ENCODE measurements at places on chromosomes 2 and 18.
A peak's percentile ranks its signal among the peaks of the same experiment; 100 is the strongest.

GRCh38 chr18:22912149-22912548, 21.0 kb upstream of the RBBP8 start:
- H3K27me3 ChIP-seq = no peaks in the 10 kb centered on the region
- H3K4me3 ChIP-seq = no peak overlapping the region
- no peak overlapping the region for H3K27ac ChIP-seq

DNA sequence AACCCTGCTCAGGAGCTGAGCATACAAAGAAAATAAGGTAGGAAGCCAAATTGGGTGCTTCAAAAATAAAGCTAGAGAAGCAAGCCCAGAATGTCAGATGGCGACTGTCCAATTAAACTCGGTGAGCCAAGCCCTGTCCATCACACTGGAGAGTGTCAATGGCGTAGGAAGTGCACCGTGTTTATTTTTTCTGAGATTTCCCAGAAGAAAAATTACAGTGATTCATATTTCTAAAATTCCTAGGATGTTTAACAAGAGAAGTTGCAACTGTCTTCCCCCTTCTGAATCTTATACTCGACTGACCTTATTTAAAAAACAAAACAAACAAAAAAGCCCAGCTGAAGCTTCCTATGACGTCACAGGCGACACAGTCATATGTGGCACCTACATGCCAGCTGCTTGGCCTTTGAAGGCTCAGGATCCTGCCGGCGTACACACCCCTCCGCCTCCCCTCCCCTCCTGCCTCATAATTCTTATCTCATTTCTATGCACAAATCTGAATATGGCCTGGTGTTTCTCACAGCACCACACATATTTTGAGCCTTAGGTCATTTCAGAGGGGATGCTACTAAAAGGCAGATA, 60.8 kb downstream of the MBP start:
- H3K4me1 ChIP-seq = peaks cover 29% of the 10 kb centered on the region
- no peaks in the 10 kb centered on the region for H3K36me3 ChIP-seq
- no peaks in the 10 kb centered on the region for H3K27me3 ChIP-seq
- H3K27ac ChIP-seq = peak overlapping the region; percentile 82
- no peak overlapping the region for H3K4me3 ChIP-seq
- DNase-seq = peak; percentile 80

GRCh38 chr2:210536973-210537650, 19.3 kb upstream of the CPS1 start:
- no peak for DNase-seq
- no peaks in the 10 kb centered on the region for H3K27me3 ChIP-seq
- no peak overlapping the region for H3K4me3 ChIP-seq
- H3K4me1 ChIP-seq = no peaks in the 10 kb centered on the region

- H3K36me3 ChIP-seq = no peaks in the 10 kb centered on the region
- no peaks in the 10 kb centered on the region for H3K4me1 ChIP-seq
- no peak for DNase-seq
- H3K27me3 ChIP-seq = no peaks in the 10 kb centered on the region
- H3K27ac ChIP-seq = no peak overlapping the region
- no peak overlapping the region for H3K4me3 ChIP-seq
These were observed 84.7 kb upstream of the SP3 start for GRCh38 chr2:174049895-174050294.

- H3K27ac ChIP-seq = no peak overlapping the region
- H3K4me1 ChIP-seq = peaks cover 6% of the 10 kb centered on the region
- no peaks in the 10 kb centered on the region for H3K36me3 ChIP-seq
- H3K4me3 ChIP-seq = peak overlapping the region; percentile 67
These were observed 977 bp downstream of the SLC8A1 start for GRCh38 chr2:40450796-40451430.

DNA sequence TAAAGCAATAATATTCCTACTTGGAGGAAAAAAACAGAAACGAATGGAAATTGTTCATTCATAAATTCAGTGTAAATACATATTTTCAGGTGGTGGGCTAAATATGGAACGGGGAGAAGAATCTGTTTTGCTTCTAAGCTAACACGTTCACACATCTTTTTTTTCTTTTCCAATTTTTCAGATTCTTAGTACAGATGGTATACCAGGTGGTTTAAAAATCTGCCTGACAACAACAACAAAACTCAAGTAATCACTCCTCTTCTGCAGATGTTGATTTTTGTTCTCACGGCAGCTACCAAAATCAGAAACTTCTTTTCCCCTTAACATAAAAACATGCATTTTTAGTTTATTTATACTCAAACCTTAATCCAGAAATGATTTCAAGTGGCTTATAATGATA, 164.8 kb upstream of the SYT4 start:
- H3K4me1 ChIP-seq = no peaks in the 10 kb centered on the region
- no peak overlapping the region for H3K4me3 ChIP-seq
- no peaks in the 10 kb centered on the region for H3K36me3 ChIP-seq
- no peaks in the 10 kb centered on the region for H3K27me3 ChIP-seq
- no peak for DNase-seq
- no peak overlapping the region for H3K27ac ChIP-seq

- no peaks in the 10 kb centered on the region for H3K4me1 ChIP-seq
- no peak overlapping the region for H3K27ac ChIP-seq
- no peaks in the 10 kb centered on the region for H3K27me3 ChIP-seq
- H3K36me3 ChIP-seq = no peaks in the 10 kb centered on the region
- H3K4me3 ChIP-seq = no peak overlapping the region
- no peak for DNase-seq
These were observed 76.4 kb upstream of the PARD3B start for GRCh38 chr2:204468746-204469429.

GRCh38 chr2:59041139-59041538, 800.0 kb upstream of the FANCL start:
- no peak for DNase-seq
- H3K27me3 ChIP-seq = no peaks in the 10 kb centered on the region
- H3K27ac ChIP-seq = no peak overlapping the region
- H3K4me1 ChIP-seq = no peaks in the 10 kb centered on the region
- H3K4me3 ChIP-seq = no peak overlapping the region
- no peaks in the 10 kb centered on the region for H3K36me3 ChIP-seq

- peak overlapping the region; percentile 41 for H3K27ac ChIP-seq
- H3K4me3 ChIP-seq = no peak overlapping the region
- H3K27me3 ChIP-seq = no peaks in the 10 kb centered on the region
- peaks cover 22% of the 10 kb centered on the region for H3K4me1 ChIP-seq
These were observed 96.8 kb downstream of the STPG4 start for GRCh38 chr2:47058003-47058931.

DNA sequence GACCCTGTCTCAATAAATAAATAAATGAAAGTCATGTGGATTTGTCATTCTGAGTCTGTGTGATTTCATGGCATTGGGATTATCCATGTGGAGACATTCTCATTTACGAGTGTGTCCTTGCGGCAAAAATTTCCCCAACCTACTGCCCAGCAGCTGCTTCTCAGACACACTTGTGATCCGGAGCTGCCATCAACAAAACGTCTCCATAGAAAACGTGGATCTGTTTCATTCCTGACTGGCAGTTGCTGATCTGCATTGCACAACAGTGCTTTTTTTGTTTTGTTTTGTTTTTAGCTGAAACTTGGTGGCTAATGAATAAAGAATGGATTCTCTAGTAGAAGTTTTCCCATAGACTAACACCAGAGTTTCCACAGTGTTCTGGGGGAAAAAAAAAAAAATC, 74.7 kb downstream of the TGIF1 start:
- no peaks in the 10 kb centered on the region for H3K4me1 ChIP-seq
- no peak overlapping the region for H3K27ac ChIP-seq
- H3K4me3 ChIP-seq = no peak overlapping the region
- no peaks in the 10 kb centered on the region for H3K36me3 ChIP-seq
- no peak for DNase-seq

- no peak overlapping the region for H3K27ac ChIP-seq
- H3K4me1 ChIP-seq = no peaks in the 10 kb centered on the region
- no peaks in the 10 kb centered on the region for H3K36me3 ChIP-seq
- no peak overlapping the region for H3K4me3 ChIP-seq
- no peak for DNase-seq
These were observed 43.9 kb upstream of the CSRNP3 start for GRCh38 chr2:165425556-165425955.

DNA sequence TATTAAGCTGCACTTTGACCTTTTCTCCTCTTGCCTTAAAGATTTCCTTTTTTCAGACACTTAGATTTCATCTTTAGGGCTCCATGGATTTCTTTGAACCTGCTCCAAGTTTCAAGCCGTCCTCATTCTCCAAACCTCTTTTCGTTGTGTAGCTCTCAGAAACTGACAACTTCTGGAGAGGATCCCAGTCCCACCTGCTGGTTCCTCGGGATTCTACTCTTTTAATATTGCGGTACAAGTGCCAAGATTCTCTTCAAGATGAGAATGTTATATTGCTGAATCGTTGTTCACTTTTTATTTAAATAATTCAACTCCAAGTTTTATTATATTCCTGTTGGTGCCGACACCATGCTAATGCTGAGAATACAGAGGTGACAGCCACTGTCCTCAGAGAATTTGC, 141.1 kb downstream of the CDH20 start:
- H3K4me3 ChIP-seq = no peak overlapping the region
- no peaks in the 10 kb centered on the region for H3K4me1 ChIP-seq
- H3K36me3 ChIP-seq = no peaks in the 10 kb centered on the region
- no peaks in the 10 kb centered on the region for H3K27me3 ChIP-seq
- H3K27ac ChIP-seq = no peak overlapping the region

DNA sequence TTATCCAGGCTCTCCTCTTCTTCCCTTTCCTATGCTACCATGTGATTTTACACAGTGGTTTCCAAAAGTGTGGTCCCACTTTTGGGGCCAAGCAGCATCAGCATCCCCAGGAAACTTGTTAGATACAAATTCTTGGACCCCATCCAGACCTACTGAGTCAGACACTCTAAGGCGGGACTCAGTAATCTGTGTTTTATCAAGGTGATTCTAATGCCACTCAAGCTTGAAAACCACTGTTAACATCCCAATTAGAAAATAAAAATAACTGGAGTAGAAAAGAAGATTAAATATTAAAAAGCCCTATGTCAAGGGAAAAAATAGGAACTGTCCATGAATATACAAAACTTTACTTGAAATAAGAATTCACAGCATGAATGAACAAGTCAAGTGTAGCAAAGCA, 10.8 kb downstream of the DSG2 start:
- no peaks in the 10 kb centered on the region for H3K4me1 ChIP-seq
- no peaks in the 10 kb centered on the region for H3K27me3 ChIP-seq
- no peaks in the 10 kb centered on the region for H3K36me3 ChIP-seq
- DNase-seq = no peak
- H3K27ac ChIP-seq = no peak overlapping the region

DNA sequence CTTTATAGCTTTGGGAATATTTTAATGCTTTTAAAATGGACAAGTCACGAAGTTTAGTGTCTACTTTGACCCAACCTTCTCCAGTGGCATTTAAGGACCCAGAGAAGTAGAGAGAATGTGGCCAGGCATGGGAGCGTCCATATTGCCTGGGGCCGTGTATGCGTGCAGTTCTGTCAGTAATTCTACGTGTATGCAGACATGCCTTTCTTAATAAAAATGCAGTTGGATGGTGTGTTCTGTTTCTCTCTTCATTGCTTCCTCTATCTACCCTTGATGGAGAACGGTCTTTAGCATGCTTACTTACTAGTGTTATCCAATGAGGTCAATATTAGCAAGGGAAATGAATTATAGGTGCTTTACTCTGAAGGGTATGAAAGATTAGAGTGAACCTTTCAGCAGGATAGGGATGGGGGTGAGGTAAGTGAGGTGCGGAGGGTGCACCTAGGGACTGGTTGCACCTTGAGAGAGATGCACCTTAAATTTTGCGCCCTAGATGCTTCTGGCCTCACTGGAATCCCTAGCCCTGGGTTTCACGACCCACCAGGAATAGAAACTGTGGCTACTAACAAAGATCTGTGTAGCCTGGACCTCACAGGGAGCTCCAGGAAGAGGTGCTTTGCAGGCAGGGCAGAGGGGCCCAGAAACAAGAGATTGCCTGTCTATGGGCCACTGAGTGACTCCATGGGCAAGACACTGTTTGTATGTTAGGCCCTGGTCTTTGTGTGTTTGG, 194.3 kb downstream of the MYCN start:
- no peaks in the 10 kb centered on the region for H3K36me3 ChIP-seq
- H3K4me3 ChIP-seq = no peak overlapping the region
- no peaks in the 10 kb centered on the region for H3K27me3 ChIP-seq
- no peak overlapping the region for H3K27ac ChIP-seq
- DNase-seq = no peak

DNA sequence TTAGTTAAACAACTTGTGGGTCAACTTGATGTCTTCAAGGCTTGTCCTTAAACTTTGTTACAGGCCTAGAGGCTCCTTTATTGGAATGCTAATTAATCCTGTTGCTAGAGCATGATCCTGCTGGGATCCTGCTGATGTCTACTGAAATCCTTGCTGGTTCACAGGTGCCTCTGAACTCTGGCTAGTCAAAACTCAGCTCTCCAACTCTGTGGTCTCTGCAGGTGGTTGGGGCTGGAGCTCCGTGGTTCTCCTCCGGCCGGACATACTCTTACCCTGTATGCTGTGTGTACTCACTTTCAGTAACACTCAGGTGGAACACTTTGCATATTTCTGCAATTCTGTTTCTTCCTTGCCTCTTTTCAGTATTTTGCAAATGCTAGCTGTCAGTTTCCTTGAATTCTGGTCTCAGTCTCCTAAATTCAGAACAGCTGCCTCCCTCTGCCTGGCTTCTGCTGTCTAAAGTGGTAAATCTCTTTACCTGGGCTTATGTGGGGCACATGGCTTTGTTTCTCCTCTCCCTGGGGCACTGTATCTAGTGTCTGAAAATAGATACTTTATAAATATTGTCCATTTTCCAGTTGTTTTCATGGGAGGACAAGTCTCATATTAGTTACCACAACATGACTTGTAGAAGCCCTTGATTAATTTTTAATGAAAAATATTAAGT, 113.0 kb downstream of the ATP9B start:
- H3K27ac ChIP-seq = no peak overlapping the region
- DNase-seq = no peak
- H3K27me3 ChIP-seq = no peaks in the 10 kb centered on the region
- H3K4me3 ChIP-seq = no peak overlapping the region

DNA sequence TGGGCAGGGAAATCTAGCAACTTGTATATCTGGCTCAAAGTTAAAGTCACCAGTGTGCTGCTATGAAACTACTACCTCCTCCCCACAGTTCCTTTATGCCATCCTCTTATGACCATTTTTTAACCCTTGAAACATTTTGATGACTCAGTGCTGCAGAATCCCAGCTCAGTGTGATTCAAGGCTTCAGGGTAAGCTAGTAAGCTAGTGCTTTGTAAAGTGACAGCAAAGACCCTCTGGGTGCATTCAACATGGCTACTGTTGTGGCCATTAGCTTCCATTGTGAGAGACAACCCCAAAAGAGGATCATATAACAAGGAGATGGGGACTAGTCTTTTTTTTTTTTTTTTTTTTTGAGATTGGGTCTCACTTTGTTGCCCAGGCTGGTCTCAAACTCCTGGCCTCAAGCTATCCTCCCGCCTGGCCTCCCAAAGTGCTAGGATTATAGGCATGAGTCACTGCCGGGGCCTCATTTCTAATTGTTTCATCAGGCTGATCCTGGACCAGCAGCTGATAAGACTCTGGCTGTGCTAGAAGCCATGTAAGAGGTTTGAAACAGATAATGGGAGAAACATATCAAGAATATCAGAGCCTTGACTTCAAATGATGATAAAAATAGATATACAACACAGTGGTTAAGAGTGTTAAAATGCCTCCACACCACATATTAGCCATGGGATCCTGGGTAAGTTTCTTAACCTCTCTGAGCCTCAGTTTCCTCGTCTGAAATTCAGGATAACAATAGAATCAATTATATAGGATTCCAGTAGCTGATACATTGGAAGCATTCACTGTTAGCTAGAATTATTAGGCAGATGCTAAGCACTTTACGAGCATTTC, 65.7 kb upstream of the RTN4 start:
- no peaks in the 10 kb centered on the region for H3K36me3 ChIP-seq
- H3K4me3 ChIP-seq = no peak overlapping the region
- no peak overlapping the region for H3K27ac ChIP-seq
- no peaks in the 10 kb centered on the region for H3K4me1 ChIP-seq
- DNase-seq = no peak

GRCh38 chr2:160405077-160405867, 88.3 kb downstream of the RBMS1 start:
- peak overlapping the region; percentile 66 for H3K4me3 ChIP-seq
- H3K27ac ChIP-seq = peak overlapping the region; percentile 65
- no peaks in the 10 kb centered on the region for H3K36me3 ChIP-seq

All from T-cell (primary cell).